Cortex of kidney (tissue), 1 donor: ENCODE measurements at places on chromosomes 12 and 14.

DNA sequence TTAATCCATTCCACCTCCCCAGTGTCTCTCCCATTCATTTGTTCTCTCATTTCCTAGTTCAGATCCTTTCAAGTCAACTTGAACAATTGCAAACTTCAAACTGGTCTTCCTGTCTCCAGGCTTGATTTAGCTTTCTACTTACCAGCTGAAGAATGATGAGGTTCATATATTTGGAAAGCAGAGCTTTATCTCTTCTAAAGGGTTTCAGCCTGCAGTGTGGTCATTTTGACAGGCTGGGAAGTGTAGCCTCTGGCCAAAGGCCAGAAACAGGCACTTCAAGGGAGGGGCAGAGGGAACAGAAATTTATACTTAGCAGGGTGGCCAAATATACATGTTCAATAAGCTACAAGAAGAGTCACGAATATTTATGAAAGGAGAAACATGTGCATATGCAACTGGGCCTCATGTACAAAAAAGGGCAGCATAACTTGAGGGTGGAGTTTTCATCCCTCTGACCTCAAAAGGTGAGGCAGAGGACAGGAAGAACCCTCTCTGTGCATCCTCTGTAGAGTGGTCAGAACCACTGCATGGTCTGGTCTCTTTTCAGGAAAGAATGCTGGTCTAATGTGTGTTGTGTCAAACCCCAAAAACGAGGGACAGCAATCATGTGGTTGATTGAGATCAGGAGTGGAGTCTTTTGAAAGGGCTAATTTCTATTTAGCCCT lies 34.0 kb upstream of the HECTD1 start:
- no peak for DNase-seq

- no peak for DNase-seq
Observed at GRCh38 chr12:93390549-93391297, 13.0 kb downstream of the NUDT4 start.

DNA sequence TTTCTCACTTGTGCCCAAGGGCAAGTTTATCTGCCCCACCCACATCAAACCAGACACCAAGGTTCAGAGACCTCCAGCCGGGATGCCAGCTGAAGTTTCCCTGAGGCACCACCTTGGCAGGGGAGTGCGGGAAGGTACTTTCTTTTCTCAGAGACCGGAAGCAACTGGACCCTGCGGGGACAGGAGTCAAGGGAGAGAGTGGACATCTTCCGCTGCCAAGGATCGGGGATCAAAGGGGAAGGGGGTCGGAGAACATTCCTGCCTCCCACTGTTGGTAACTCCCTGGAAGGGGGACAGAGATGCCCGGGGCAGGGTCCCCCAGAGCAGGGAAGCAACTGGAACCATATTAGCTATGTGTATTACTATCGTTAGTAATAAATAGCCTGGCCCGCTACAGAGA lies 161.8 kb downstream of the DICER1 start:
- DNase-seq: no peak

DNA sequence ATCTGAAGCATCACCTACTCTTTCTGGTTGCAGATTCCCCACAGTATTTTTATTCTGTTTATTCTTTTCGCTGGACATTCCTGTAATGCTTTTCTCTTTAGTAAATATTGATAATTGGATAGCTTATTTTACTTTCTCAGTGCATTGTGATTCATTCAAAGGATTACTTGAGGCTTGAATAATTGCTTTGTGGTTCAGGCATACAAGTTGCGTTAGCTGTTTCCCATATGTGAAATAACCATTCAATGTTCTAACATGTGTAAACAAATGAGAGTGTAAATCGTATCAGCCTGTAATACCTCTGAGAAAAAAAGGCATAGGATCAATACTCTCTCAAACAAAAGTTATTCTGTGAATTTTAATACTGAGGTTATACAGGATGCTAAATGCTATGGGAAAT lies 1004.2 kb upstream of the SEL1L start:
- no peak for DNase-seq

- DNase-seq: no peak
Observed at GRCh38 chr12:29552994-29553748, 55.7 kb upstream of the OVCH1 start.

- no peak for DNase-seq
Observed at GRCh38 chr12:89653-90052, 23.1 kb downstream of the IQSEC3 start.

- no peak for DNase-seq
Observed at GRCh38 chr12:9064201-9064814, 51.4 kb downstream of the A2M start.
